ENCODE measurements at places on chromosomes 7 and 10.

- no peak for DNase-seq
Measured at GRCh38 chr7:39197831-39198230, 220.1 kb downstream of the POU6F2 start.

GRCh38 chr7:63113713-63114285 lies 884.9 kb upstream of the ZNF722 start:
- DNase-seq: no peak

DNA sequence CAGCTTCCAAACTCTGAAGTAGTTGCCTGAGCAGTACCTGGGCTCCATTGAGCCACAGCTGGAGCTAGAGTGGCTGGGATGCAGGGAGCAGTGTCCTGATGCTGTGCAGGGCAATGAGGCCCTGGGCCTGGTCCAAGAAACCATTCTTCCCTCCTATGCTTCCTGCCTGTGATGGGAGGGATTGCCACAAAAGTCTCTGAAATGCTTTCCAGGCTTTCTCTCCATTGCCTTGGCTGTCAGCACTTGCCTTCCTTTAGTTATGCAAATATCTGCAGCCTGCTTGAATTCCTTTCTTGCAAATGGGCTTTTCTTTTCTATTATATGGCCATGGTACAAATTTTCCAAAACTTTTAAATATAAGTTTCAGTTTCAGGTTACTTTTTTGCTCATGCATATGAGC lies 972.2 kb upstream of the MBL2 start:
- DNase-seq: no peak

GRCh38 chr7:148717266-148717793 lies 18.6 kb downstream of the CUL1 start:
- DNase-seq: no peak

- no peak for DNase-seq
Measured at GRCh38 chr10:47414752-47415519, 30.8 kb upstream of the ZNF488 start.

- DNase-seq: no peak
Measured at GRCh38 chr10:34549001-34549400, 266.1 kb downstream of the PARD3 start.

DNA sequence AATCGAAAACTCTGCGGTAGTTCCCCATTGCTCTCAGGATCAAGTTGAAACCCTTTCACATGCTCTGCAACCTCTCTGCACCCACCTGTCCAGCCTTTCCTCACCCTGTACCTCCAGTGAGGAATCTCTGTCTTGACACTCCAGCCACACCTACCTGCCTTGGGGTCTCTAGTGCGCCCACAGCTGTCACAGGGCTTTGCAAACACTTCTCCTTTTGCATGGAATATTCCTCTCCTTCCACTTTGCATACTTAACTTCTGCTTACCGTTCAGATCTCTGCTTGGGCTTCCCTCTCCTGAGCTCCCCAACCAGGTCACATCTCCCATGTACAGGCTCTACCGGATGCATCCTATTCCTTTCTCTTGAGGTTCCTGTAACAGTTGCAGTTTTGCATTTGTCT lies 6.6 kb upstream of the ZYX start:
- DNase-seq: no peak

DNA sequence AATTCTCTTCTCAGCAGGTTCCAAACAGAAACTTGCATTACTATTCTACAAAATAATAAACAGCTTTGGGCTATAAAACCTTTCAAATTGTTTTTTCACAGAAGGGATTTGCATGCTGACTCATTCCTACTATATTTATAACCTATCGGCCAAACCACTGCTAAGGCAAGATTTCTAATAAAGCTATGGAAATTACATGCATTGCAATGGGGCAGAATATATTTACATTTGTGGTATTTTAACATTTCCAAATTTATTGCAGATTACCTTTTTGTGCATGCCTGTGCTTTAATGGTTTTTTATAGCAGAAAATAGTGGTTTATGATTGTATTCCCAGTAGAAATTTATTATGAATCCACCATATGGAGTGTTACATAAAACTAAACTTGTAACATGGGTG lies 69.0 kb upstream of the NPVF start:
- no peak for DNase-seq

GRCh38 chr7:45292481-45292880 lies 134.9 kb downstream of the RAMP3 start:
- DNase-seq: no peak

All from NCI-H2081 treated with DMSO at 0.1 percent for 48 hours (cell line).